Activated T-helper 17 cell treated with anti-CD3 and anti-CD28 coated beads, Interleukin-2, amount 50 U/mL, for 72 hours (primary cell): ENCODE measurements at places on chromosomes 4 and X.

DNA sequence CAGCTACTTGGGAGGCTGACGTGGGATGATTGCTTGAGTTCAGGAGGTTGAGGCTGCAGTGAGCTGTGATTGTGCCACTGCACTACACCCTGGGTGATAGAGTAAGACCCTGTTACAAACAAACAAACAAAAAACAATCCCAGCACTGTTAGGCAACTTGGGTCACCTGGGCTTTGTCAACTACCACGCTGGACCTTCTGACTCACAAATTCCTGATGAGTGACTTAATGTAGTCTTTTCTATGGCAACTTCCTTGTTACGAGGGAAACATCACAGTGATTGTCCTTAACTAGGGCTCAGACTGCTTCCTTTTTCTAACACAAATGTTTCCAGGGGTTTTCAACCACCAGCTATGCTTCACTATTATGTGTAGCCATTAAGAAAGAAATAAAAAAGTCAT is 128.8 kb upstream of the GPC4 start:
- ATAC-seq, result no peak

DNA sequence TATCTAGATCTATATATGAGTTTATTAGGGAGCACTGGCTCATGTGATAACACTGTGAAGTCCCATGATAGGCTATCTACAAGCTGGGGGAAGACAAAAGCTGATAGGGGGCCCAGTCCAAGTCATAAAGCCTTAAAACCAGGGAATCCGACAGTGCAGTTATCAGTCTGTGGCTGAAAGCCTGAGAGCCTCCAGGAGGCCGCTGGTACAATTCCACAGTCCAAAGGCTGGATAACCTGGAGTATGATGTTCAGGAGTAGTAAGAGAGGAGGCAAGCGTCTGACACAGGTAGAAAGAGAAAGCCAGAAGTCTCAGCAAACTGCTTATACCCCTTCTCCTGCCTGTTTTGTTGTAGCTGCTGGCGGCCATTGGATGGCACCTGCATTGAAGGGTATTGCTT is 177.6 kb upstream of the SPRY1 start:
- ATAC-seq, result no peak

DNA sequence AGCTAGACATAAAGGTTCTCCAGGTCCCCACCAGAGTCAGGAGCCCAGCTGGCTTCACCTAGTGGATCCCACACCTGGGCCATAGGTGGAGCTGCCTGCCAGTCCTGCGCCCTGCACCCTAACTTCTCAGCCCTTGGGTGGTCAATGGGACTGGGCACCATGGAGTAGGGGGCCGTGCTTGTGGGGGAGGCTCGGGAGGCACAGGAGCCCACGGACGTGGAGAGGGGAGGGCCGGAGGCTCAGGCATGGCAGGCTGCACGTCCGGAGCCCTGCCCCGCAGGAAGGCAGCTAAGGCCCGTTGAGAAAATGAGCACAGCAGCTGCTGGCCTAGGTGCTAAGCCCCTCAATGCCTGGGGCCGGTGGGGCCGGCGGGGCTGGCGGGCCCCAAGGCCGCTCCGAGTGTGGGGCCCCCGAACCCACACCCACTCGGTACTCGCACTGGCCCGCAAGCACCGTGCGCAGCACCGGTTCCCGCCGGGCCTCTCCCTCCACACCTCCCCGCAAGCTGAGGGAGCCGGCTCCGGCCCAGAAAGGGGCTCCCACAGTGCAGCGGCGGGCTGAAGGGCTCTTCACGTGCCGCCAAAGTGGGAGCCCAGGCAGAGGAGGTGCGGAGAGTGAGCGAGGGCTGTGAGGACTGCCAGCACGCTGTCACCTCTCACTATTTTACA is 291.1 kb downstream of the KLHL4 start:
- ATAC-seq, result no peak

GRCh38 chr4:9849538-9849920 is 68.1 kb downstream of the DRD5 start:
- no peak for ATAC-seq

- no peak for ATAC-seq
Measured at GRCh38 chrX:46757052-46757451, 1.9 kb downstream of the SLC9A7 start.

- no peak for ATAC-seq
Measured at GRCh38 chr4:180811556-180811955, 1431.6 kb upstream of the TENM3 start.

DNA sequence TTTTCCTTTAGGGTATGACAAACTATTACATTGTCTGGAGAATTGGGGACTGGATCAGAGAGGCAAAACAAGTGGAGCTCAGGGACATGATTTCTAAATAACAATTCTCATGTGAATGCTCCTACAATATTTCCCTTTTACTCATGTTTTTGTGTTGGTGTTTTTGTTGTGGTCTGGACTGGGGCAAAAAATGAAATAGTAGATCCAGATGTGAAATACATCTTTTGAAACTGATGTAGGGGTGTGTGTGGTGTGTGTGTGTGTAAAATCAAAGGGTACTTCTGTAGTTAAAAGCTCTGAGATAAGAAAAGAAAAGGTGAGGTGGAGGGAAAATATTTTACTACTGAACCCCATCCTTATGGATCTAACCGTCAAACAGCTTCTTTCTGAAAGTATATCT is 188.4 kb upstream of the RPL34 start:
- ATAC-seq, result peak; percentile 4

DNA sequence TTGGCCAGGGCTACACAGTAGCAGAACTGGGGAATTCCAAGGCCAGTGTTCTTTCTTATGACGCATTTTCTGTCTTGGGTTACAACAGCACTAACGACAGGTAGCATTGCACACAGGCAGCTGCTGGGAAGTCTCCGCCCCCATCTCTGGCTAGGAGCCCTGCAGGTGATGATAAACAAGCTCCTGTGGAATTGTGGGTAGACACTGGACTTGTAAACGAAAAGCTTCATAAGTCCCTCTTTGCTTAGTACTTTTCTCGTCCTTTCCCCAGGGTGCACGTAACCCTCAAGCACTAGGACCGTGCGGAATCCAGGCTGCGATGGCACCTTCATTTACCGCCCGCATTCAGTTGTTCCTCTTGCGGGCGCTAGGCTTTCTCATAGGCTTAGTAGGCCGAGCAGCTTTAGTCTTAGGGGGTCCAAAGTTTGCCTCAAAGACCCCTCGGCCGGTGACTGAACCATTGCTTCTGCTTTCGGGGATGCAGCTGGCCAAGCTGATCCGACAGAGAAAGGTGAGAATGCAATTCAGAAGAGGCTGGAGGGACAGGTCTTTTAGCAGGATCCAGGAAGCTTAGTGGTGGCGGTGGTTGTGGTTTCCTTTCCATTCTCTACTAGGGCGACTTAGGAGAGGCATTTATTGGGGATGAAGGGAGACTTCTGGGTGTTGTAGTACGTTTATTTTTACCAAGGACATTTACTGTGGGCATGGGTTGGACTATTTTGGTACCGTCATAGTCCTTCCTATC is at the start of gene FAAH2:
Gene FAAH2, plus strand, starts transcription at position 200 of the 745 bp plus-strand sequence. Its CDS starts 120 bp downstream, at position 320.
- ATAC-seq, result peak; percentile 80

DNA sequence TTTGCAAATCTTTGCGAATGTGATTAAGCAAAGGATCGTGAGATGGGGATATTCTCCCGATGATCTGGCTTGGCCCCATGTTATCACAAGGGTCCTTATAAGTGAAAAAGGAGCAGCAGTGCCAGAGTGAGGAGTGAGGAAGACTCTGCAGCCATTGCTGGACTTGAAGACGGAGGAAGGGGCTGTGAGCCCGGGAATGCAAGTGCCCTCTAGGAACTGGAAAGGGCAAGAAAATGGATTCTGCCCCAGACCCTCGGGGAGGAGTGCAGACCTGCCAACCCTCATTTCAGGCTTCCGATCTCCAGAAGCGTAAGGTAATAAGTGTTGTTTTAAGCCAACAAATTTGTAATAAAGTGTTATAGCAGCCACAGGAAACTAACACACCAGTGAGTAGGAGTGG is 76.3 kb downstream of the EVC start:
- no peak for ATAC-seq

DNA sequence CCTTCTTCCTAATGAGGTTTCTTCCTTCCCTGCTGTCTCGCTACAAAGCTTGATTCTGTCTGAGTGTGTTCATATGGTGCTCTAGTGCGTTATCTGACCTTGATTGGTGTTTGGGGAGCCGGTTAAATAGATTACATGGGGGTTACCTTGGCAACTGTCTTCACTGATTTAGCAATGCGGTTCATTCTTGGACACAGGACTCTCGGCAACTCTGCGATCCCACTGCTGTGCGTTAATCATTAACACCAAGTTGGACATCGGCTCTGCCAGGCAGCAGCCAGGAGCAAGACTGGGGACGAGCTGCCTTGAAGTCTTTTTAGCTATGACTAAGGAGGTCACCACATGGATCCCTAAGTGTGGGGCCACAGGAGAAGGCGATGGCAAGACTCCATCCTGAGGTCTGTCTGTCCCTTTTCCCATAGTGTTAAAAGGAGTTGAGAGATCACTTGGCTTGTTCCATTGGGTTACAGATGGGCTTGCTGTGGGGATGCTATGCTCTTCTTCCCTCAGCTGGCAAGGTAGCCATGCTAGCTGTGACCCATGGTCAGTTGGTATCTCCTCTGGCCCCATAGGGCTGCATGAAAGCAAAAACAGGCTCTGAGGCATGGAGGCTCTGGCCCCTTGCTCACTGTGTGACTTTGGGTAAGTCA is 93.4 kb upstream of the MAMLD1 start:
- no peak for ATAC-seq

DNA sequence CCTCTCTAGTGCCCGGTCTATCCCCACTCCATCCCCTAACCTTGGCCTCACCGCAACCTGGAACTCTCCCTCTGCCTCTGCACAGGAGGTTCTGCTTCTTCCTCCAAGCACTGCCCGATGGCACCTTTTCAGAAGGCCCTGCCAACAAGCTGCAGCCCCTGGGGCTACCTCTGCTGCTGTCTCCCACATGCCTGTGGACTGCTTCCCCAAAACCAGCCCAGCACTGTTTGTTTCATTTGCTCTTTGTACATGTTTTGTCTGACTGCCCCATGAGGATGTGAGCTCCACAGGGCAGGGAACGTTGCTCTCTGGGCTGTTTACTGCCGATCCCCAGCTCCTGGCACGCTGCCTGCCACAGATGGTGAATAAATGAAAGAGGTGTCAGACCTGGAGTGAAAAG is 85.4 kb downstream of the INTS6L start:
- ATAC-seq, result no peak

GRCh38 chr4:167109859-167110258 is 124.4 kb downstream of the SPOCK3 start:
- peak; percentile 23 for ATAC-seq

DNA sequence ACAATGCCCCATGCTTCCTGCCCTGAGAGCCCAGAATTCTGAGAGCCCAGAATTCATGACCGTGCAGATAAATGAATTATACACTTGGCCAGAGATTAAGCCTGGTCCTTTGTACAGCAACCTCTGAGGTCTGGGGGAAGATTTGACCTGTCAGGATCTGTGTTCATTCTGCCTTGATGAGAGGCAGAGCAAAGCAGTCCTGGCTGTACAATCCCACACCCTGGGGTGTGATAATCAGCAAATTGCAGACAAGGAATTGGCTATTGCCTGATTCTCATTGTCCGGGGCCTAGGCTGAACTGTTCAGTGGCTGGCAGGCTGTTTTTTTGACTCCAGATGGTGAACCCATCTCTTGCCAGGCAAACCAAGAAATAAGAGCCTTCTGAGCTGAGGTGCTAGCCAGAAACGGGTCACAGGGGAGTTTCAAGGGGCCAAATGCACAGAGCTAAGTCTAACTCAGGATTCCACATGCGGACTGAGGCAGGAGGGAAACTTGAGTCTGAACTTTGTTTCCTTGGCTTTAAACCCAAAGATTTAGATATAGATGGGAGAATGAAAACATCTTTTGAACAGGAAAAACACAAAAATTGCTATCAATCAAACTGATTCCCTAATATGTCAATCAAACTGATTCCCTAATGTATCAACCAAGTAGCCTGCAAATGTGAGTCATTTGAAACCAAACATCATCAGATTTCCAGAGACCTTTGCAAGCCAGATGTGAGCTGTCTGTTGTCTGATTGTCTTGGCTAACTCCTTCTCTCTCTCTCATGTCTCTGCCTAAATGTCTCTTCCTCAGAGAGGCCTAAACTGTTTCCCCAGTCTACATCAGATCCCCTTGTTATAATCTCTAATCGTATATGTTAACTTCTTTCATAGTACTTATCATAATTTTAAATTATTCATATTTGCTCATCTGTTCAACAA is 159.3 kb downstream of the ATG4A start:
- ATAC-seq, result no peak

DNA sequence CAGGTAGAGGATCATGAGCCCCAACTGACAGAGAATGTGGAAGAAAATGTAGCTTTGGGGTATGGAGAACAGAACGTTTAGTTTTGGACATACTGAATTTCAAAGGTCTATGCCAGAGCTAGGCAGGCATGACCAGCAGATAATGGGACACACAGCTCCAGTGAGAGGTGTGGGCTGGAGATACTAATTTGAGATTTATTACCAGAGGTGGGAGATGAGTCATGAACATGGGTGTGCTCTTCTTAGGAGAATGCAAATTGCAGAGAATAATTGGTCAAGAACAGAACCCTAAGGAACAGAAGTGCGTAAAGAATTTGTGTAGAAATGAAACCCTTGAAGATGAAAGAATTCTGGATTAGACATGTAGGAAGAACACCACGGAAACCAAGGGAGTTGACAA is 125.2 kb downstream of the PACRGL start:
- ATAC-seq, result no peak

- ATAC-seq, result peak; percentile 75
Measured at GRCh38 chr4:8439914-8440491, 520 bp downstream of the ACOX3 start.

- ATAC-seq, result no peak
Measured at GRCh38 chr4:145066063-145066501, 31.9 kb downstream of the ANAPC10 start.

DNA sequence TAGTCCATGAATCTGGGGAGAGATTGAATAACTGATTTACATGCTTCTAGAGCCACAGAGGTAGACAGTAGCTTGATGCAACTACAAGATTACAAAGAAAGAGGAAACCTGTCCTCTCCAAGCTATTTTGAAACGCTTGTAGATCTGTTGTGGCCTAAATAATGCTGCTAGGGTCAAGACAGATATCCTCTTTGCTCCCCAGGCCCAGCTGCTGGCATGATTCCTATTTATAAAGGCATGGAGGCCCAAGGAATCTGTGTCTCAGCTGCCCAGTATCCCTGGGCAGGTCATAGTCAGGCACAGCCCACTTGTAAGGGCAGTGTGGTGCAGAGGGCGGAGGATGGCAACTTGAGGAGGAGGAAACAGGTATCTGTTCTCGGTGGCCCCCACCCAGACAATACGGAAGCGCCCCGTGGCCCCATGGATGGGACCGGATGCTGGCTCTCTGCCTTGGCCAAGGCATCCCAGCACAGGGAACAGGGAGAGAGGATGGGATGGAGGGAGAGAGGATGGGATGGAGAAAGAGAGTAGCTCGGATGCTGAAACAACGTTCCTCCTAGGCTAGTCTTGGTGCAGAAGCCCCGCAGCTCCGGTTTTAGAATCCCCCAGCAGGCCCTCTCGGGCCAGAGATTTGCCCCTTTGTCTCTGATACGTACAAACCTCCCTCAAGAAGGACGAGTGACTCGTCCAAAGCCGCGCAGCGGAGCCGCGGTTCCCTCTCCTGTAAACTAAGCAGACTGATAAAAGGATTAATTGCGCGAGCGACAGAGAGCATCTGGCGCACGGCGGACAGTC is 767 bp upstream of the SMIM20 start:
- ATAC-seq, result peak; percentile 7

- ATAC-seq, result no peak
Measured at GRCh38 chr4:36601864-36602495, 320.6 kb downstream of the DTHD1 start.
